ENCODE measurements at places on chromosomes 4 and X.

DNA sequence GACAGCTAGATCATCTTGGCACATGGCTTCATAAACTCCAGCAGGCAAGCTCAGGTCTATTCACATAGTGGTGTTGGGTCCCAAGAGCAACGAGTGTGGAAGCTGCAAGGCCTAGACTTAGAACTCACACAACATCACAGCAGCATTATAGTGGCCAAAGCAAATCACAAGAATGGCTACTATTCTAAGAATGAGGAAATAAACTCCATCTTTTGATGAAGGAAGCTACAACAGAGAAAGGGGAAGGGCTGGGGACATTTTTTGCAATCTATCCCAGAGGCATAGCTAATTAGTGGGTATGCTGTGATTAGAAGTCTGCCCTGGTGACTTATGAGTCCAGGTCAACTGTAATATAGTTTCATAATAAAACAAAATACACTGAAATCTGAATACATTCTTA lies 42.9 kb upstream of the TAB3 start:
- no peak for DNase-seq

DNA sequence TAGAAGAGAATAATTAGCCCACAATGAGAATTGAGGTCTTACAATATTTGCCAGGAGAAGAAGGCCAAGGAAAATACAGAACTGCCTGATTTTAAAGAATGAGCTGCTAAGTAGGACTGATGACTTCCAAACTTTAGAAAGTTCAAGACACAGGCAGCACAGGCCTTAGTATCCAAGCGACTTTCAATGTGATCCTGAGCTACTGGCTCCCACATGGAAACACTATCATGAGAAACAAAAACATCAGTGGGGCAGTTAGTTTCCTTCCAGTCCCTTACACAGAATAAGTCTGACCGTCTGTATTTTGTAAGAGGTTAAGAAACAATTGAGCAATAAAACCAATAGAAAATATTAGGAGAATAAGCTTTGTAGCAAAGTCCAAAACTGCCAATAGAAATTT lies 251.4 kb downstream of the COL25A1 start:
- DNase-seq = no peak

GRCh38 chr4:24736066-24736465 lies 59.3 kb upstream of the SOD3 start:
- no peak for DNase-seq

DNA sequence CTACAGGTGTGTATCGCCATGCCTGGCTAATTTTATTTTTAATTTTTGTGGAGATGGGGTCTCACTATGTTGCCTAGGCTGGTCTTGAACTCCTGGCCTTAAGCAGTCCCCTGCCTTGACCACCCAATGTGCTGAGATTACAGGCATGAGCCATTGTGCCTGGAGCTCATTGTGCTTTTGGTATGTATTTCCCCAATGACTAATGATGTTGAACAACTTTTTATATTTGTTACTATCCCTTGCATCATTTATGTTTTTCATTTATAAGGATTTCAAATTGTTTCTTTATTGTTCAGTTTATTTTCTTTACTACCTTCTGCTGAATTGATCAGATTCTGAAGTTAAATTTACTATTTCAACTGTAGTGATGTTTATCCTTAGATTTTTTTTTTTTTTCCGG lies 199.7 kb downstream of the CEP135 start:
- DNase-seq = no peak

DNA sequence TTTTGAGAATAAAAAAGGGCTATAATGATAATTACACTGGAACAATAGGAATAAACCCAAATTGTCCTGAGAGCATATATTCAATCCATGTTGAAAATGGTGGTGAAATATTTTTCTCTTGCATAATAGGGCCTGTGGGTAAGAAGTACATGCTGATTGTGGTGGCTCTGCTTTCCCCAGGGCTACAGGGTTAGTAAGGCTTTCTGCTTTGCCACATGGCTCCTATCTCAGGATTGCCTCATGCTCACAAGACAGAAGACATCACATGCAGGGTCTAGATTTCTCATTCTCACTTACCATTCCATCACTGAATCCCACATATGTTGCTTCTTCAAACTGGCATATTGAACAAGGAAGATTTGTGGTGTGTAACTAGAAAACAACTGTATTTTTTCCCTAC lies 12.4 kb upstream of the VEGFC start:
- no peak for DNase-seq

GRCh38 chr4:39893693-39894072 lies 84.0 kb downstream of the PDS5A start:
- no peak for DNase-seq

DNA sequence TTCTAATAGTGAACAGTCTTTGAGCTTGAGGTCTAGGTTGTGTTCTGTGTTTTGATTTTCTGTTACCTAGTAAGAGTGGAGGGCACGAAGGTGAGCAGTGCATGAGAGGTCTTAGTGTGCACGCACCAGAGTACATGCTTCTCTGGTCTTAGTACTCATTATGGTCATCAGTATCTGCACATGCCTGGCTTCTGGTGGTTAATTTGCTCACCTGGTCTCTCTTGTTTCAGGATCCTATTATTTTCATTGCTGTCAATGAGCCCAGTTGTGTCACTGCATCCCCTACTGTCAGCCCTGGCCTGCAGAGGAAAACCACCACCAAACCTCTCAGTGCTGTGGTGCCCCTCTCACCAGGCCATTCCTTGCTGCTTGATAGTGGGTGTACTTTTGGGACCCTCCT lies 54.8 kb downstream of the NSUN7 start:
- no peak for DNase-seq

DNA sequence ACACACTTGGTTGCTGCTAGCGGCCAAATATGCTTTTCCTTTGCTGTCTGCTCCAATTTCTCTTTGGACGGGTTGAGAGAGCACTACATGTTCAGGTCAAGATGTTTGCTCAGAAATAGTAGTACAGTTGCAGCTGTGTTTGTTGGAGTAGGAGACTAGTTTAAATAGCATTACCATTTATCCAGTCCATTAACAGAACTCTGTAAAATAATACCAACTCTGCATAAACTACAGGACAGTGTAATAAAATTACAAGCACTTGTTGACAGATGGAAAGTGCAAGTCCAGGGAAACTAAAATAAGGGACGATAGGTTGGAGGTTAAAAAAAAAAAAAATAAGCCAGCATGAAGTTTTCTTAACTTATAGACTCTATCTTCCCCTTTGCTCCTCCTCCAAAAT lies 20.2 kb downstream of the SLIT2 start:
- DNase-seq = no peak

DNA sequence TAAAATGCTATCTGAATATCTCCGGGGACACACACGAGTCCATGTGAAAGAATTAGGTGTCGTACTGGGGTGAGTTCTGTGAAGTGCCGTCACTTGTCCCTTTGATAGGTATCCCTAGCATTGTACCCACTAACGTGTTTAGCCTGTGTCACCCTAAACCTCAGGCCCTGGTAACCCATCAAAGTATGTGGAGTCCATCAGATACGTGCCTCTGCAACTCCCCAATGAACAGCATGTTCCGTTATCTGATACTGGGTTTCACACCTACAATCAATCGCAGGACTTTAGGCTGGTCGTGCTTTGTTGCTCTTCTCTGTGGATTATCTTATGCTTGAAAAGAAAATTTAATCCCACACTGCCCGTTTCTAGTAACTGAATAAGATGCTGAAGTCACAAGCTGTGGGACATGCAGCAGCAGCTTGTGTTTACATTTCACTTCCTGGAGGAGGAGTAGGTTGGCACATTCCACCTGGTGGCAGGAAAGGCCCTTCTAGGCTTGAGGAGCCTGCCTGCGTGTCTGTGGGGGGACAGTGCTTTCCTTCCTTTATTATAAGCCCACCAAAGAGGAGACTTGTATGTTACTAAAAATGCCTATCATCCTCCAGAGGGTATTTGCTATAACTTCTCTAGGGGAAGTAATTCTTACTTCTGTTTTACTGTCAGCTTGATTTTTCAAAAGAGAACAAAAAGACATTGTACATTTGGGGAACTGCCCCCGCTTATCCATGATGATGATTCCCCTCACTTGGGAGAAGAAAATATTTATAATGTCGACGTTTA lies 127.2 kb downstream of the FNIP2 start:
- DNase-seq = no peak

GRCh38 chr4:80361329-80361900 lies 25.9 kb downstream of the CFAP299 start:
- DNase-seq = no peak

GRCh38 chrX:5236096-5236495 lies 992.6 kb downstream of the NLGN4X start:
- DNase-seq = no peak

- DNase-seq = no peak
Measured at GRCh38 chr4:148808416-148808815, 366.2 kb upstream of the NR3C2 start.

DNA sequence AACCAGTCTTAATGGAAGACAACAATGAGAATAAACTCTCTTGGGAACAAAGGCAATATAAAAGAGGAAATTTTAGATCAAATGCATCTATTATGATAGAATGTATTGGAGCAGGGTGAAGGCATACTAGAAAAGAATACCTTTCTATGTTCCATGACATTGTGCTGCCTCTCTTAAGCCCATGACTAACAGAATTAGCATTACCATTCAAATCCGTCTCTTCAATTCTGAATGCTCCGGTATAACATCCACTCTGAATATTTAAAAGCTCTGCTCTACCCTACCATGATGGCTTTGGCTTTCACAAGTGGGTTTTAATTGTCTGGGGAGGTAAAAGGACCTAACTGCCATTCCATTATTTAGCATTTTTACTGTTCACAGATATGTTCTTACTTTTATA lies 1878.4 kb downstream of the ARAP2 start:
- no peak for DNase-seq

DNA sequence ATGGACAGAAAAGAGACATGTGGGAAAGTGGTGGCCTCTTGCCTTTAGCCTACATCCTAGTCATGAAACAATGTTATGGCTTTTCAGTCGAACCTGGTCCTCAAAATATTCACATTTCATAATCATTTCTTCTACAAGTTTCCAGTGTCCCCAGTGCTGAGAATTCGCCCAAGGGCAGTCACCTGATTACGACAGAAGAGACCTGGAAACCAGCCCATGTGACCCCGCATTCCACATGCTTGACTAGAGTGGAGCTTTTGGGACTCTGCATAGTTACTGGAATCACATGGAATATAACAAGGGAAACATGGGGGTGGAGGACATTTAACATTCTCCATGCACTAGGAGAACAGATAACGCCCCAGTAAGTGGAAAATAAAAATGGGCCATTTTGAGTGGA lies 100.1 kb downstream of the PPARGC1A start:
- DNase-seq = no peak

DNA sequence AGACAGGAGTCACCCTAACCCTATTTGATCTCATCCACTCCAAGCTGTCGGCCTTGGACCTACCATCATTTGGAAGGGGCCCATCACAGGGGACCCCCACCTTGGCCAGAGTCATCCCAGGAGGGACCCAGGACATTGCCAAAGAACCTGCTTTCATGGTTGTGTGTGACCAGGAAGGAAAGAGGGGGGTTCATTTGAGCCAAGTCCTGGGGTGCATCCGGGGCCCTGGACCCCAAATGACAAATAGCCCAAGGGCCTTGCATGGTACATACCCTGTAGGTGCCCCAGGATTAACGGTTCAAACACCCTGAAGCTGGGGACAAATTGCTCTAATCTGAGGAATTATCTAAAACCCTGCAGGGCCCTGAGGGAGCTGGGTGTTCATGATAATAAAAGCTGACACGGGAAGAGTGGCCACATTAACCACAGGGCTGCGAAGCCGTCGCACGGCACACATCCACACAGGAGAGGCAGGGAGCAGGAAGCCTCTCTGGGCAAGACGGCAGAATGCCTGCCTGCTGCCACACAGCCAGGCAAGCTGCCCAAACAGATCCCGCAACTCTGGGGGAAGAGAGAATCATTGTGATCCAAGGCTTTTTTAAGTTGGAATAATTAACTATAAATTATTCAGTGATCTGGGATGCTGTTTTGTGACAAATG lies 28.2 kb upstream of the PPP2R2C start:
- DNase-seq = no peak

DNA sequence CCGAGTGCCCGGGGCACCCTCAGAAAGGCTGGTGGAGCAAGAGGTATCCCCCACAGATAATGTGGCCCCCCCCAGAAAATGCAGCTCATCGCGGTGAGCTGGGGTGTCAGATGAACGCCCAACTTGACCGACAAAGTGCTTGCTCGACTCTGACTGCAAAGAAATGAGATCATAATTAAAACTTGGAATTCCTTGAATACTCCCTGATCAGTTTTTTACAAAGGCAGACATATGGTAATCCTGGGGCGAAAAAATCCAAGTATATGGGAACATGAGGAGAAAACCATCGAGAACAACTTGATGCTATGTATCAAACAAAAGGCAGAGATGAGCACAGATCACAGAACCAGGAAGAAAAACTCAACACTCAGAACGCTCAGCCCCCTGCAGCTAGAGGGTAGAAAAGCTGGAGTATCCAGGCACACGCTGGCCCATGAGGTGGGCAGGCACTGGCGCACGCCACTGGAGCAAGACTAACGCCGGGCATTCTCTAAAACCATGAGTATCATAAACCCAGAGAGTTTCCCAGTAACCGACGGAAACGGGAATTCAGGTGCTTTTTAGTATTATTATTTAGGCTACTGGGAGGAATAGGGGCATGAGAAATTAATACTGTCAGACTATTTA lies 127.3 kb downstream of the AFAP1 start:
- DNase-seq = no peak

- no peak for DNase-seq
Measured at GRCh38 chr4:57071326-57071725, 38.9 kb downstream of the IGFBP7 start.

GRCh38 chrX:130834149-130834548 lies 68.9 kb downstream of the ENOX2 start:
- no peak for DNase-seq

DNA sequence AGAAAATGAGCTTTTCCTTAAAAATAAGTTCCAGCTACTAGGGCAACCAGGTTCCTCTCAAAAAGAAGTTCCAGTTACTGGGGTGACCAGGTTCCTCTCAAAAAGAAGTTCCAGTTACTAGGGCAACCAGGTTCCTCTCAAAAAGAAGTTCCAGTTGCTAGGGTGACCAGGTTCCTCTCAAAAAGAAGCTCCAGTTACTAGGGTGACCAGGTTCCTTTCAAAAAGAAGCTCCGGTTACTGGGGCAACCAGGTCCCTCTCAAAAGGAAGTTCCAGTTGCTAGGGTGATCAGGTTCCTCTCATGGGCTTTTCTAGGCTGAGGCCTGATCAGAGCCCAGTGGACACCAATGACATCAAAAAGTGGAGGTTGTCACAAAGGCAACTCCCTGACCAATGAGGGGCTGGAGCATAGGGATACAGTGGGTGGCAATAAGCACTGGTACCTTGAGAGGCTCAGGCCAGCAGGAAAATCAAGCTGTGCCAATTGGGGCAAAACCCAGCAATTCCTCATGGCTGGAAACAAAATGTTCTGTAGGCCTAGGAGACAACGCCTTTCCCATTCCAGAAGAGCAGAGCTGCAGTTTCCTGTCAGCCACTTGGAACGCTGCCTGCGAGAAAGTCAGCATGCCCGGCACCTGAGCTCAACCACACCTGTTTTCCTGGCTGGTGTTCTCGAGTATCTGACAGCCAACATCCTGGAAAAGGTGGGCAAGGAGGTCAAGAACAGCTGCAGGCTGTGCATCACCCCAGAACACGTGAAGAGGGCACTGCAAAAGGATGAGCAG lies 12.3 kb upstream of the SYTL5 start:
- no peak for DNase-seq

- no peak for DNase-seq
Measured at GRCh38 chr4:83112231-83112630, 2.3 kb downstream of the PLAC8 start.
